Kidney glomerular epithelial cell (primary cell): ENCODE measurements at places on chromosomes 6 and 20.

DNA sequence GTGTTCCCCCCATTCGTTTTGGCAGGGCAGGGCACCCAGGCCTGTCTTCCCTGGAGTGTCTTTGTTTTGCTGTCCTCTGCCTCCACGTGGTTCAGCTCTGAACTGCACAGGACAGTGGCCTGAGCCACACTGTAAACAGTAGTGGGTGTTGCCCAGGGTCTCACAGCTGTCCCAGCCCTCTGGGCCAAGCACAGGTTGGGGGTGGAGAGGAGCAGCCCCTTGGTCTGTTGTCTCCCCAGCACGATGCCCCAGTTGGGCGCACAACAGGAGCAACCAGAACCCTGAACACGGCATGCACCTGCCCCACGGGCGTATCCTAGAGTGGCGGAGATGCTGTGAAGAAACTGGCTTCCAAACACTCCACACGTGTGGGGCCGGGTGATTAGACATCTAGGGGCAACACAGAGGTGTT lies 14.4 kb downstream of the CCDC167 start:
- no peak for DNase-seq

DNA sequence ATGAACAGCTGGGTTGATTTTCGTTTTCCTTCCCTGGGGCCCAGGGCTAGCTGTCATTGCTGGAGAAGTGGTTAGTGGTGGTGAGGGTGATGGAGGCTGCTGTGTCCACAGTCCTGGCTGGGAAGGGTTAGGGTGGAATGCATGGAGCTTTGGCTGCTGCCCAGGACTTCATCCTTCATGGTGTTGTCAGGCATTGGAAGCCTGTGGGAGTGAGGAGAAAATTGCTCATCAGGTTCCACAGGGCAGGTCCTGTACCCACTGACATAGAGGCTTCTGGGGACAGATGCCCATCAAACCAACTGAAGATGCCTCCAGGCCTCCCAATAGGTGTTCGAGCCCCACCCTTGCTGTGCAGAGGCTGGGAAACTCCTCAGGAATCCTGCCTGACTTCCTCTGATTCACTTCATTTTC lies 262.4 kb upstream of the SUPT3H start:
- DNase-seq, result no peak

- DNase-seq, result no peak
These were observed 23.7 kb downstream of the TRMT11 start for GRCh38 chr6:126010040-126010439.

- no peak for DNase-seq
These were observed 17.5 kb downstream of the TMEM244 start for GRCh38 chr6:129843573-129843972.

- no peak for DNase-seq
These were observed 128.5 kb downstream of the FLRT3 start for GRCh38 chr20:14208956-14209355.

- DNase-seq, result no peak
These were observed 15.6 kb upstream of the BPHL start for GRCh38 chr6:3102875-3103274.

GRCh38 chr20:38805502-38805957 lies at the start of gene PPP1R16B:
TSS of gene PPP1R16B (plus strand) at chr20:38805697. CDS start at chr20:38835926, 30,229 bp downstream.
- no peak for DNase-seq

- peak; percentile 29 for DNase-seq
These were observed 53.5 kb downstream of the TRPC4AP start for GRCh38 chr20:35039146-35039545.

DNA sequence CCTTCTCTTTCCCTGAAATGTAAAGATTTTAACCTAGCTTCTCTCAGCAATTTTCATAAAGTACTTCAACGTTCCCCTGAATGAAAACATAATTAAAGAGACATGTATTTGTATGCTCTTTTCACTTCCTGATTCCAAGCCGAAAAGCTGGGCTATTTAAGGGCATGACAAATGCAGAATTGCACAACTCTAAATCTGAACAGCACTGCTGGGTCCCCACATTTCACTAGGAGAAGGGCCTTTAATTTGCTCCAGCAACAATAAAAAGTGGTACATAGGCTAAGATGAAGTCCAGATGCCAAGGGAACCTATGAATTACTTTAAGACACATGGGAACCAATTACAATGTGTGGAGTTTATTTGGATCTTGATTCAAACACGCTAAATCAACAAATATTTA lies 42.0 kb downstream of the IRAK1BP1 start:
- DNase-seq, result no peak

DNA sequence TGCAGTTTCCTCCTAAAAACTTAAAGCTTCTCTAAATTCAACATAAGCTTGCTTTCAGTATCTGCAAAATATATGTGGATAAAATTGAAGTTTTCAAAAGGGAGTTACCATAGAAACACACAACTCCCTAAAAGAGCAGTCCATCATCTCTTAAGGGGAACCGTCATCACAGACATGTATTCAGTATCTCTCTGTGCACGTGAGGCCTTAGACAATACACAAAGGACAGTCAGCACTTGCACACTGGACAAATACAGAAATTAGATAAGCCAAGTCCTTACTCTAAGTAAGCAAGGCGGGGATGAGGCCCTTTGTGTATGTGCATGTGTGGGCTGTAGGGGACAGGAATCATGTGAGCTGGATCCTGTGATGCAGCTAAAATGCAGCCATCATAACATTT lies 136.6 kb downstream of the BACH2 start:
- DNase-seq, result no peak

- DNase-seq, result no peak
These were observed 181.2 kb downstream of the ZDHHC14 start for GRCh38 chr6:157561929-157562810.

DNA sequence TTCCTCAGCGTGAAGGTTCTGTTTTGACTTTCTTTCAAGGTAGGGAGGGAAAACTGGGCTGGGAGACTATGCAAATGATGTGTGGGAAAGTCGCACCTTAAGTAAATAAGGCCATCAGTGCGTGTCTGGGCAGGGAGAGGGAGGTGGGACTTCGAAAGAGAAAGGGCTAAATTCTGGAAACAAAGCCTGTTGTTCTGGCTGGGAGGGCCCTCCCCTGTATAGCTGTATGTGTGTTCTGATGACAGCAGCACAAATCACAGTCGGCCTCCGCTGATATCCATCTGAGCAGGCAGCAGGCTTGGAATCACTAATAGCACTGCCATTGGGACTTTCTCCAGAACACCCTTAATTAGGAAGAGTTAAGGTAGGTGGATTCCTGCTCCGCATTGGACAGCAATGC lies 19.2 kb downstream of the JAG1 start:
- DNase-seq, result peak; percentile 58

DNA sequence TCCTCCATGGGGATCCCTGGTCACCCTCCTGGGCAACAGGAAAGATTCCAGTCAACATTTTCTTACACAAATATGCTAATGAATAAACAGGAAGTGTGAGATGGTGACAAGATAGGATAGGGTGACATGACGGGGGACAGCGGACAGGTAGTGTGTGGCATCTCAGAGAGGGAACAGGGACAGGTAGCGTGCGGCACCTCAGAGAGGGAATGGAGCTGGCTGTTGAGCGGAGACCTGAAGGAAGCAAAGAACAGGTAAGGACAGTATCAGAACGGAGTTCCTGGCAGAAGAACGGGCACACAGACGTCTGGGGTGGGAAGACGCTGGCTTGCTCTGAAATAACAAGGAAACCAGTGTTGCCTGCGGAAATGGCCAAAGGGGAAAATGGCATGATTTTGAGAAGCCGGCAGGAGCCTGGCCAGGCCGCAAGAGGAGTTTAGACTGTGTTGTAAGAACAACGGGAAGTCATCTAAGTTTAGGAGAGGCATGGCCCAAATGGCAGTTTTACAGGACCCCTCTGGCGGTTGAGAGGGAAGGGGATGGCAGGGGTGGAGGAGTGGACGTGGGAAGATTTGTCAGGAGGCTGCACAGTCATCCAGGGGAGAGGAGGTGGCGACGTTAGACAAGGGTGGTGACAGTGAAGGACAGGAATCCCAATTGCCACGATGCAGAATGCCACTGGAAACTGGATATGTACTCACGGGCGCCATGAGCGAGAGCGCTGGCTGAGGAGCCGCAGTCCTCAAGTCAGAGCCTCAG lies 111.6 kb downstream of the JPH2 start:
- no peak for DNase-seq
